ENCODE measurements at places on chromosomes 3 and 15.

- DNase-seq: no peak
These were observed 45.2 kb downstream of the CGNL1 start for GRCh38 chr15:57421551-57421950.

DNA sequence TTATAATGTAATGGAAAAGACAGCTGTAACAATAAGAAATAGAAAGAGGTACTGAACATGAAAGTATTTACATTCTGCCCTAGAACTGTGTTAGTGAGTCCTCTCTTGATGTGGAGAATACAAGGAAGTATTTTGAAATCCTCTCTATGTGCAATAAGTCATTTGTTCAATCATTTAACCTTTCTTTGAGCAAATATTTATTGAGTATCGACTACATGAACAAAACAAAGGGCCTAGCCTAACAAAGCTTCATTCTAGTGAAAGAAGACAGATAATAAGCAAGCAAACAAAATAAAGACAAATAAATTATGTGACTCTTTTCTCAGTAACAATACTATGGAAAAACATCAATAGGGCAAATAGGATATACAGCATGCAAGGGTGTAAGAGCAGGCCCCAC is 354.9 kb upstream of the ATP11B start:
- DNase-seq: no peak

DNA sequence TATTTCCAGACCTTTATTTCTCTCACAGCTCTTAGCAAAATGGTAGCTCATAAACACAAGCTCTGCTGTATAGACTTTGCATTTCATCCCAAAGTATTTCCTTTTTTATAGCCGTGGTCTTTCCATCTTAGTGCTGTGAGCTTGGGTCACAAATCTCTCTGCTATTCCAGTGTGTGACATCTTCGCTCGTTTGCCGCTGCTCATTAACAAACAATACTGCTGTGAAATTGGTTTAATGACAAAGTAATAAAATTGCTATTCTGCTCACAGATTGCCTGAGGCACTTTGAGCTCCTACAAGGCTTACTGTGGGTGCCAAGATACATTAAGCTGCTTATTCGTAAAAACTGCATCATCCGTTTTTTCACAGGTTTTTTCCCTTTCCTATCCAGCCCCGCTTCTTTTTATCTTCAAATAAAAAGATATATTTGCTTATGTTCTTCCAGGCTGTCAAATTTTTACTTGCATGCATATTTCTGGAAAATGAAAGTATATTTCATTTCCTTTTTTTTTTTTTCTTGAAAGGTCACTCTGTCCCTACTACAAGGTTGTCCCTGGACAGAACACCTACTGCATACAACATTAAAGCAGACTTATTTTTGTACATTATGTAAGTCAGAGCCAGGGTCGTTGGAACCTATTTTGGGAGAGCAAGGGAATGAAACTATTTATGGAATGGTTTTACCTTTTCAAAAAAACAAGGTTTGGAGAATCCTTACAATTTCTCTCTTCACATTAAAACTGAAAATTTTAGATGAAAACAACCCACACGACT is 174.5 kb downstream of the MEIS2 start:
- no peak for DNase-seq

DNA sequence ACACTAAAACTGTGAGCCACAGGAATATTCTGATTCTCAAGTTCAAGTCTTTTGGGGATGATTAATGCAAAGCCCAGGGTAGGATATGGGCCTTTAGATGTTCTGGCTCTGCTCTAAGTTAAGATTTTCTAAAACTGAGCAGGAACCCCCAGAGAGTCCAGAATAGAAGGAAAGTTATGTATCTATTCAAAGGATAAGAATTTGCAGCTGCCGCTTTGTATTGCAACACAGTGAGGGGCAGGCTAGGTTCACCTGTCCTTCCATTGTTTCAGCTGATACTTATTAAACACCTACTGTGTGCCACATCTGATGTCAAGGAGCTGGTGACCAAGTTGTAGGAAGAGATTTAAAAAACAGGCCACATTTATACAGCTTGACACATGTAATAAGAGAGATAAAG is 290.4 kb downstream of the MAGI1 start:
- DNase-seq: no peak

- DNase-seq: no peak
These were observed 61.3 kb upstream of the PSMD6 start for GRCh38 chr3:64084640-64085039.

DNA sequence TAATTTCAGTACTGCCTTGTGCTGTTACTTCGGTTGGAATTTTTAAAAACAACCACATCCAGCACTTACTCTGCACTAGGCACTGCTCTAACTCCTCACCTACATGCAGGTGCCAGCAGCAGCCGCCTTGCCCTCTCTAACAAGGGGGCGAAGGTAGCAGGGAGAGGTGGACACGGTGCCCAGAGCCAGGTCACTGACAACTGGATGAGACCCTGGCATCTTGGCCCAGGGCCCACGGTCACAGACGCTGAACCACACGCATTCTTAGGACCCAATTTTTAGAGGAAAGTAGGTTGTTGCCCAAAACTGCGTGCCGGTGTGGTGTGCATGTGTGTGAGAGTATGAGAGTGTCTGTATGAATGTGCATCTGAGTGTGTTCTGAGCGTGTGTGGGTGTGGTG is 63.4 kb upstream of the GATA2 start:
- no peak for DNase-seq

GRCh38 chr15:64246364-64247189 is 83.8 kb upstream of the PPIB start:
- DNase-seq: no peak

DNA sequence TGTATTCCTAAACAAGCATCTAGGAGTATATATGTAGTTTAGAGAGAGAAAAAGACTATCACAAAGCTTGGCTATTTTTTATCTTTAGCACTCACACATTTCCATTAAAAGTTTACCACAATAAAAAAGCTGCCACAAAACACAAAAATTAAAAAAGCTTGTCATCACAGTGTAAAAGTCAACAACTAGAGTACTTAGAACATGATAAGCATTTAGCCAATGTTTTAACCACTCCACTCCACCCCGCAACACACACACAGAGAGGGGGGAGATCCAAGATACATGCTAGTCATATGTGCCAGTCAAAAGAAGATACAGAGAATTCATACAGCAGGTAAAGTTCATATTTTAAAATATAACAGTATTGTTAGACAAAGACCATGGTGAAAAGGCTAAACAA is 79.7 kb downstream of the STAG1 start:
- DNase-seq: no peak

DNA sequence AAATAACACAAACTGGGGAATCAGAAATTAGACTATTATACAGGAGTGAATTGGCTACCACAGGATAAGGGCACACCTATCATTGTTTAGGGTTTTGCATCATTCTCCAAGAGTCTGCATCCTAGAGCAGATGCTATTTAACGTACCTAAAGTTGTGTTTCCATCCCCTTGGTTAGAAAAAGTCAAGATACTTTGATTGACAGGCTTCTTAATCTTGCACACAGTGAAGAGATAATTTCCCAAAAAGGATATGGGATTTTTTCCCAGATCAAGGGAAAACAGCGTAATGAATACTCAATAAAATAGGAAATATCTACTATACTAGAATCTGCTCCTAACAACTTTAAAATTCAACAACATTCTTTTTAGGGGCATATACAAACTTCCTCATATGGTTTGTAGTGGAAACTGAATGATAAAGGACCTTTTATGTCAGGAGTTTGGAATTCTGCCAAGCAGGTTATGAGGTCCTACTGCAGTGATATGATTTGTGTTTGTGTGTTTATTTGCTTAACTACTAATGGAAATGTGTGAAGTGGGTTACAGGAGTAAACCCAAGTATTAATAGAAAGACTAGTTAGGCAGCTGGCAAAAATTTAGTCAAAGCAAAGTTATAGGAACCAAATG is 124.1 kb upstream of the MME start:
- no peak for DNase-seq

- no peak for DNase-seq
These were observed 83.7 kb downstream of the VGLL4 start for GRCh38 chr3:11559816-11560633.

- DNase-seq: no peak
These were observed 151.3 kb downstream of the GHSR start for GRCh38 chr3:172296975-172297332.

DNA sequence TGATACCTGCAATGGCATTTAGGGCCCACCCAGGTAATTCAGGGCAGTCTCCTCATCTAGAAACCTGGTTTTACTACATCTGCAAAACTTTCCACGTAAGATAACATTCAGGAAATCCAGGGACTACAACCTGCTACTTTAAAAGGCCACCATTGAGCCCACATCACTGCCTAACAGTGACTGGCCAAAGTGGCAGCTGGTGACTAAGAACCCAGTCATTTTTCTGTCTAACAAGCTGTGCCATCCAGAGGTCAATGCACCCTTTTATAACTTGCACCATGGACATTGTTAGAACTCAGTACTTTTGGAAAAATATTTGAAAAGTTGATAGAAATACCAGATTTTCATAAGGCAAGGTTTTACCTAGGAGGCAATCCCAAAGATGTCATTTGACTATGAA is 492.4 kb downstream of the OTOL1 start:
- no peak for DNase-seq

GRCh38 chr3:194738254-194739093 is 52.8 kb downstream of the FAM43A start:
- peak; percentile 81 for DNase-seq

GRCh38 chr3:62229908-62230307 is 143.4 kb downstream of the FEZF2 start:
- no peak for DNase-seq

- DNase-seq: no peak
These were observed 12.1 kb downstream of the CSNK1G1 start for GRCh38 chr15:64343841-64344240.

DNA sequence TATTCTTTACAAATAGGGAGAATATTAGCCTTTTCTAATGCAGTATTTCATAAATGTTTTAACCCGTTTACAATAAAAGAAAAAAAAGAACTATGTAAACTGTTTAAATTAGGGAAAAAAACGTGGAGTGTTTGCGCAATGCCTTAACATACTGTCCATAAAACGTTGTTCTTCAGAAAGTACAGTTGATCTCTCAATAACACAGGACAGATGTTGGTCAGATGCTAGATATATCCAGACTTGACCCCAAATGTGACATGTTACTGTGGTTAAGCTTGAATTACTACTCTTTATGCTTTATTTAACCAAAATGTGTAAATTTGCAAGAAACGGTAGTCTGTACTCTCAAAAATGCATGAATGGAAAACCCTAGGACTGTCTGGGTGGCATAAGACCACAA is 110.3 kb downstream of the PLOD2 start:
- no peak for DNase-seq

GRCh38 chr15:89857673-89858072 is 36.1 kb downstream of the AP3S2 start:
- DNase-seq: no peak

GRCh38 chr3:153614563-153614962 is 452.5 kb downstream of the RAP2B start:
- DNase-seq: no peak

- DNase-seq: no peak
These were observed 140.1 kb downstream of the CHSY1 start for GRCh38 chr15:101111570-101112262.

DNA sequence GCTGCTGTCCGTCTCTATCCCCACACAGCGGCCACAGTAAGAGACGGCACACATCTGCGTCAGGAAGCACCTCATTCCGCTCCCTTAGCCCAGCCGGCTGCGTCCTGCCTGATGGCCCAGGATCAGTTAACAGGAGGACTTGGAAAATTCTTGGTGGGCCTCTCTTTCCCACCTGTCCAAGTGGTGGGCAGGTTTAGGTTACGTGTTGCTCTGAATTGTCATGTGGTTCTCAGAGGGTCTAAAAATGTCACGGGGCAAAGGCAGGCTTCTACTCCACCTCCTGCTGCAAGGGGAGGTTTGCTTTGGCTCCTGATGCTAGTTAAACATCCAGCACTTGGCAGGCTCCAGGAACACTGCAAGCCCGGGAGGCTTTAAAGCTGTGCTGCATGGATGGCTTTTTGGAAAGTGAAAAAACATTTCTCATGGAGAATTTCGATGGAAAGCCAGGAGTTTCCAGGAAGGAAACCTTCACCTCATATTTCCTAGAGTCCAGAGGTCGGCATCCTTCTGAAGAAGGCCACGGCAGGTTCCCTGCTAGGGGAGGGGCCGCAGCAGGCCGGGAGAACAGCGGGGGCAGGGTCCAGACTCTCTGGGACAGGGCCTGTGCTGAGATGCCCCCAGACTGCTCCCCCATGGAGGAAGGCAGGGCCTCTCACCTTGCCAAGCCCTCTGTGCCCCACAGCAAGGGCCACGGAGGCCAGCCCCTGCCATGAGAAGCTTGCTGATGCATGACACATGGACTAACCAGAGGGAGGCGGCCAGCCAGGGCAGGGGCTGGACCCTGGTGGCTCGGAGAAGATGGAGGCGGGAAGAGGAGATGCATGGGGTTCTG is 10.8 kb downstream of the CTSH start:
- DNase-seq: peak; percentile 30

DNA sequence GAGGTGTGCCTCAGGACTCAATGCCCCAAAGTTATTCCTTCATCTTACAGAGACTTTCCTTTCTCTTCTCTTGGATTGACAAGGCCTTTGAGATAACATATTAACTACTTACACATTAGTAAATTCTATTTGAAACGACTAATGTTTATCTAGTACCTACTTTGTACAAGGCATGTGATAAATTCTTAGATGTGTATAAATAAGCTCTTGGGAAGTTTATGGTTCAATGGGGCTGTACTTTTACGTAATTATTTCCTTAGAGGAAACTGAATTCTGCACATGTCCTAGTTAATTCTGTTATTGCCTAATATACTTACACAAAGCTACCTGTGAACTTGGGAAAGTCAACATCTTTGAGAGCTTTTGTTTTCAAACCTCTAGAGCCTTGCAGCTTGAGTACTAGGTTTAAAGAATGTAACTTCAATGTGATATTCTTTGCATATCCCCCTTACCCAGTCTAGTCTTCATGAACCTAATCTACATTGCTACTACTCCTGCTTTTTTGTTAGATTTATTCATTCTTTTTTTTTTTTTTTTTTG is 58.5 kb upstream of the RAP2B start:
- DNase-seq: no peak

DNA sequence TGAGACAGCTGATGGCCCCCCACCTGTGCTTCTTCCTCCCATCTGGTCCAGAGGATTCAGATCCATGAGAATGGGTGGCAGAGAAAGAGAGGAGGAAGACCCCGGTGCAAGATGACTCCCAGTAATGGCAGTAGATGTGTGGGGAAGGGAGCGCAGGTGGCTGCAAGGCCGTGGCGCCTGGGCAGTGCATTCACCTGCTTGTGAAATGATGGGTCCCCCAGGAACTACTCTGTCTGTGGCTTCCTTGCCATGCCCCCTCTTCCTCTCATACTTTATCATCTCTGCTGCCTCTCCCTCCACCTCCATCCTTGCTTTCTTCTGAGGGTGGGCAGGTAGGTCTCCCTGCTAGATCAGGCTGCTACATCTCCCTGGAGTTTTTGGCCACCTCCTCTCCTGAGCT is 23.3 kb downstream of the ZNF710 start:
- no peak for DNase-seq

DNA sequence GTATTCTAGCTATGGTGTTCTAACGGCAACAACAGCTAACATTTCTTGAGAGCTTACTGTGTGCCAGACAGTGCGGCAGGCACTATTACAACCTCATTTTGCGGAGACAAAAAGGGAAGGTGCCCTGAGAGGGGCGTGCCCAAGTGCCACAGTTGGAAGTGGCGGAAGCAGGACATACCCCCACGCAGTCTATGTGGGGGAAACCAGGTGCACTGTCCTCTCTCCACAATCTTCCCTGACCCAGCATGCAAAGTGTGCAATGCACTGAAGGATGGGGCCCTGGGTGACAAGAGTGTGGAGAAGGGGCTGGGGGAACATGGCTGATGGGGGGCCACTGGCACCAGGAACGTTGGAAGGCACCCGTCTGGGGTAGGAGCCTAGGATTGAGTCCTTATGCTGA is 8.6 kb downstream of the ANP32A start:
- DNase-seq: no peak

GRCh38 chr3:148077318-148077923 is 620.3 kb upstream of the AGTR1 start:
- DNase-seq: no peak
